Fibroblast of mammary gland (primary cell): ENCODE measurements at places on chromosomes 11 and 22.

GRCh38 chr11:10502770-10503169 lies 38.2 kb downstream of the RNF141 start:
- DNase-seq: no peak

DNA sequence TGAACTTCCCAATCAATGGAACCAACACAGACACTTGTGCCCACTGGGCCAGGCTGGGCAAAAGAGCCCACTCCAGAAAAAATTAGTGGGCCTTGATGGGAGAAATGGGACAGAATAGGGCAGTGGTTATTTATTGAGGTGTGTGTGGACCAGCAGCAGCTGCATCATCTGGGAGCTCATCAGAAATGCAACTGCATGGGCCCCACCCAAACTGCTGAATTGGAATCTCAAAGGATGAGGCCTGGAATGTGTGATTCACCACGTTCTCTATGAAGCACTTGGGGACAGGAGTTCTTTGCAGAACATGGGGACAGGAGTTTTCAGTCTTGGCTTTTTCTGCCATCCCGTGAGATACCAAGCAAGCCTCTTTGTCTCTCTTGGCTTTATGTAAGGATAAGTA lies 255.6 kb upstream of the PLET1 start:
- no peak for DNase-seq

DNA sequence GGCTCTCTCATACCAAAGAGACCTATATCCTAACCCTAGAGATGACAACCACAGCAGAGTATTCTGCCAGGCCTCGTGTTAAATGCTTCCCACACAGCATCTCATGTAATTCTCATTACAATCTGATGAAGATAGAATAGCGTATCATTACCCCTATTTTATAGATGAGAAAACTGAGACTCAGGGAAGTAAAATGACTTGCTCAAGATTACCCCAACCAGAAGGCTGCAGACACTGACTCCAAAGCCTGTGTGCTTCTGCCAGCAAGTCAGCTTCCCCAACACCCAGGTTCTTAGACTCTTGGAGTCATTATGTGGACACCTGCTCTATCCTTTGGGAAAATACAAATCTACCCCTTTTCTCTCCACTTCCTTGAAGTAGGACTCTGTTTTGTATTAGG lies 23.6 kb upstream of the TSKU start:
- DNase-seq: no peak

DNA sequence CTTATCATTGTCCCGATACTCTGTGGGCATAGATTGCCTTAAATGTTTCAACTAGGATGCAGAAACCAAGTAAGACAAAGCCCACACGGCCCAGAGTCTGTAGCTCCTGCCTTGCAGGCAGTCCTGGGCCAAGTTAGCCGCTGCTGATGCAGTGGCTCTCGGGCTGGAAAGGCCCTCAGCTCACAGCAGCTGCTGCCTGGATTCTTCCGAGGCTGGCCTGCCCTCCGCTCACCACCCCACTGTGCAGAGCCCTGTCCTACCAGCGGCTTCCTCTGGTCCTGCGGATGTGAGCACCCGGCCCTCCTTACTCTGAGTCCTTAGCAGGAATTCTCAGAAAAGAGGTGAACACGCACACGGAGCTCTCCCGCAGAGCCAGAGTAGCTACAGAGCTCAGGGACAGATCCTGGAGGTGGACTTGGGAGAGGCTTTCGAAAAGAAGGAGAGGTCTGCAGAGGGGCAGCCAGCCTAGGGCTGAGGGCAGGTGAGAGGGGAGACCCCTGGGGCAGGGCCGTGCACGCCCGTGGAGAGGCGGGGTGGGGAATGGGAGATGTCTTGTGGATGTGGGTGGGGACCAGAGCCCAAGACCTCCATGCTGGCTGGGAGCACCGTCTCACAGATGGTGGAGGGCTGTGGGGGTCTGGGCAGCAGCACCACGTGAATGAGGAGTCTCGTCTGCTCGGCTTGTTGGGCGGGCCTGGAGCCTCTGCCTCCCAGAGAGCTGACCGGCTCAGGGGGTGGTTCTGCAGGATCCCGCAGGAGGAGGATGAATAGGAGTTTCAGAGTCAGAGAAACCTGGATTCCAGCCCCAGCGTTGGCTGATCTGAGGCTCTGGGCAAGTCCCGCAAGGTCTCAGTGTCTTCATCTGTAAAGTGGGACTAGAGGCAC lies 117.4 kb upstream of the B3GAT1 start:
- DNase-seq: no peak

DNA sequence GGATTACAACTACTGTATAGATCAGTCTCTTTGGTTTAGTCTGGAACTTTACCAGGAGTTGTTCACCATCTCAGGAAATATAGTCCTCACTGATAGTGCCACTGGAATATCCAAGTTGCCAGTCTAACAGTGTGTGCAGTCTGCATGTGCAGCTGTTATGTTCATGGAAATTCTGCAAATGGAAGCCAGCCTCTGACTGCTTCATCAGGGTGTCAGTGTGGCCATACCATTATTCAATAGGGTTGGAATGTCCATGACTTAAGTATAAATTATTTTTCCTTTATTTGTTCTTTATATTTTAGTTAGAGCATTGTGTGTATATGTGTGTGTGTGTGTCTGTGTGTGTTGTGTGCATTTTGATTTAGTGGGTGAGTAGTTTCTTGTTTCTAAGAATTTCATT lies 51.8 kb downstream of the C11orf96 start:
- DNase-seq: no peak

DNA sequence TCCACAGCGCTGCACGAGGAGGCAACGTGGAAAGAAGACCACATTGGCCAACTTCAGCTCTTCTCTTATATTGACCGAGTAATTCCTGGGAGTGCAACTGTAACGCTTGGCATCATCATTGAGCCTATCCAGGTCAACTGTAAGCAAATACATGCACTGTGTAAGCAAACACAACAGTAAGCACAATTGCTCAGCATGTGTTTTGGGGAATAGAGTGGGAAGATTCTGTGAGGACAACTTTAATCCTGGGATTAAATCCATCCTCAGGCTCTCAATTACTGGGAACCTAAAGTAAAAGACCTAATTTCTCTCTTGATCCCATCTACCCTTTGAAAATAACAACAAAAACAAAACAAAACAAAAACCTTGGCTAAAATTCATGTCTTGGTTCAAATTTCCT lies 109.5 kb upstream of the DDI1 start:
- no peak for DNase-seq

GRCh38 chr22:19648419-19648929 lies 65.8 kb upstream of the SEPTIN5 start:
- no peak for DNase-seq

DNA sequence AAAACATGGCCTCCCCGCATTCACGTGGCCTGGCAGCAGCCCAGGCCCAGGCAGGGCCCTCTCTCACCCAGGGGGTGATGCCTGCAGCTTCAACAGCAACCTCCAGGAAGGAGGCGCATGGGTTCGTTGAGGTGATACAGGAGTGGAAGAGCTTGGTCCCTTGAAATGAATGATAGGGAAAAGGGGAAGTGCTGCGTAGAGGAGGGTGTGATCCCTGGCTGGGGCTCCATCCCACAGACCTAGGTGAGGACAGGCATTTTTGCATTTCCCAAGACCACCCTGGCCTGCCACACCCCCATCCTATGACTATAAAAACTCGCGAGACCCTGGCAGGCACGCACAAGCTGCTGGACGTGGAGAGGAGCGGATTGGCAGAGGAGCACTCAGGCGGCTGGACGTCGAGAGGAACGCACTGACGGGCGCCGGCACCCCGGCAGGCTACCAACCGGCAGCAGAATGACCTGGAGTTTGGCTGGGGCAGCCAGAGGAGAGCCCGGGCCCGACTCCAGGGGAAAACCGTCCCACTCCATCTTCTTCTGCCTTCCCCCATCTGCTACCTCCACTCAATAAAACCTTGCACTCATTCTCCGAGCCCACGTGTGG lies 32.6 kb downstream of the RTN4R start:
- no peak for DNase-seq

GRCh38 chr22:36913427-36914389 lies at the start of gene CSF2RB:
Gene CSF2RB (plus strand): TSS chr22:36913628. CDS start chr22:36922208, 8,580 bp downstream.
- no peak for DNase-seq

GRCh38 chr11:84224042-84224441 lies 937.9 kb upstream of the CCDC90B start:
- no peak for DNase-seq

GRCh38 chr11:131370901-131371790 lies 731 bp downstream of the NTM start:
- DNase-seq: no peak

DNA sequence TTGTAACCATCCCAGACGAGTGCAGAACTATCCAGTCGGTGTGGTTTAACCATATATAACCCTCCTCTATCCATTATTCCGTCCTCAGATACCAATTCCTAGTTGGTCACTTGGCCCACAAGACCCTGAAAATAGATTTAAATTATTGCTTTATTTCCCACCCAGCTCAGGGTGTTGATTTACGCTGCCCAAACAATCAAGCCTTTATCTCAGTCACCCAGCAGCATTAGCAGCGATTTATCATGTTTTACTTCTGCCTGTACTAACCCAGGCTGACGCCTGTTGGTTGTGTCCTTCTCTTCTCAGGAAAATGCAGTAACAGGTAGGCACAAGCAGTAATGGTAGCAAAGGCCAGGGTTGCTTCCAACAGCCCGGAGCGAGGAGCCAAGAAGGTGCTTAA lies 81.2 kb downstream of the DSCAML1 start:
- DNase-seq: no peak

- DNase-seq: no peak
These were observed 114.9 kb downstream of the KCNQ1 start for GRCh38 chr11:2559527-2560311.

DNA sequence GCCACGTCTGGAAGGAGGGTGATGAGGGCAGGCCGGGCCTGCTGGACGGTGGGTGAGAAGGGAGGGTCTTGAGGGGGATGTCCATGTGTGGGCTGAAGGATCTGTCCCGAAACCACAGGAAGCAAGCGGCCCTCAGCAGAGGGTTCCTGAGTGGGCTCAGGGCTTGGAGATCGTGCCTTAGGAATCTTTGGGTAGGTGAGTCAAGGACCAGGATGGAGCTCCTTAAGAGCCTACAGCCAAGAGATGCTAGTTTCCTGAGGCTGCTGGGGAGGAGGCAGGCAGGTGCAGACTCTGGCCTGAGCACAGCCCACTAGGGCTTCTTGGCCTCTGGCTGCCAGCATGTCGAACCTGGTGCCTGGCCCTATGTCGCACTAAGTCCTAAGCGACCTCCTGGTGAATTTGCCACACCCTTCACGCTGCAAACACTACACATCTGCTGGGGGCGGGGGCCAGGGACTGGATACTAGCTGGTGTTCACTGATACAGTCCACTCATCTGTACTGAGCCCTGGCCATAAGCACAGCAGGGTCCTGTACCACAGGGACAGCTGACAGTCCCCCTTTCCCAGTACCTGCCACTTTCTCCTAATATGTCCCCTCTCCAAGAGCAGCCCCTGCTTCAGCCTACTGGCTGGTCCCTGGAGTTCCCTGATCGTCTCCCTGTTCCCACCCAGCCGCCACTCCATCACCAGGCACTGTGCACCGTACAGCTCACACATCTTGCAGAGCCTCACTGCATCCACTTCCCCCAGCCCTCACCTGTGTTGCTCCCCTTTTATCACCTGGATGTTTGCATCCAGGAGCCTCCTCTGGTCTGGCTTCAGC lies 19.5 kb downstream of the GNAZ start:
- no peak for DNase-seq

GRCh38 chr11:45151362-45151982 lies 5.0 kb downstream of the PRDM11 start:
- no peak for DNase-seq

DNA sequence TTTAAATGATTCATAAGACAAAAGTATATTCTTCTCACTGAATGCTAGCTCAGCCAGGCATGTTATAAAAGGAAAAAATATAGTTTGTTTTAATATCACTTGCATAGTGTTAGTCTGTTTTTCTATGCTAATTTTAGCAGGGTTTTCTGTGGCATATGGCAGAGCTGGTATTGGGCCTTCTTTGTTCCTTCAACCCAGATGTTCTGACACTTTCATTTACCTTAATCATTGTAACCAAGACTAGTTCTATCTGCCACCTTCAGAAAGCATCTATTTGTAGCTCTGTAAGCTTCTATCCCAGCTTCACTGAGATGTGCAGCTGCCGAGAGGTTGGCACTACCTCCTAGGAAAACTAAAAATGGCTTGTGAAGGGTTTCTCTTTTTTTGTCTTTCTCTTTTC lies 338.7 kb downstream of the GUCY1A2 start:
- no peak for DNase-seq

- DNase-seq: no peak
These were observed 8.1 kb upstream of the LINC01488 start for GRCh38 chr11:69473276-69473845.

GRCh38 chr11:68908273-68908672 lies 4.6 kb downstream of the IGHMBP2 start:
- DNase-seq: no peak

- DNase-seq: no peak
These were observed 44.6 kb upstream of the ZBED5 start for GRCh38 chr11:10902301-10903063.

DNA sequence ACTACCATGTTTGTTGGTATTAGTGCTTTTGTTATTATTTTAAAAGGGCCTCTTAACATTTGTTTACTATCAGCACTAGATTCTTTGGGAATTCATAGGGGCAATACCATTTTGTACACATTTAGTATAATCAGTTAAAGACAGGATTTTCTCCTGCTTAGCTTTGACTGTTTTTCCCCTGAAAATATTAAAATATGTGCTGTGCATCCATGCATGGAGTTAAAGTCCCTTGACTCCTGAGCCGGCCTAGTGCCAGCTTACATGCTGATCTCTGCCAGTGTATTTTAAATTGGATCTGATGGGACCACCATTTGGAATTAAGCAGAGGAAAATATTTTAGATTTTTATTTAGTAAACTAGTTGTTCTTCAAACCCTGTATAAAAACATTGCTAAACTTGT lies 161.4 kb downstream of the METTL15 start:
- no peak for DNase-seq

DNA sequence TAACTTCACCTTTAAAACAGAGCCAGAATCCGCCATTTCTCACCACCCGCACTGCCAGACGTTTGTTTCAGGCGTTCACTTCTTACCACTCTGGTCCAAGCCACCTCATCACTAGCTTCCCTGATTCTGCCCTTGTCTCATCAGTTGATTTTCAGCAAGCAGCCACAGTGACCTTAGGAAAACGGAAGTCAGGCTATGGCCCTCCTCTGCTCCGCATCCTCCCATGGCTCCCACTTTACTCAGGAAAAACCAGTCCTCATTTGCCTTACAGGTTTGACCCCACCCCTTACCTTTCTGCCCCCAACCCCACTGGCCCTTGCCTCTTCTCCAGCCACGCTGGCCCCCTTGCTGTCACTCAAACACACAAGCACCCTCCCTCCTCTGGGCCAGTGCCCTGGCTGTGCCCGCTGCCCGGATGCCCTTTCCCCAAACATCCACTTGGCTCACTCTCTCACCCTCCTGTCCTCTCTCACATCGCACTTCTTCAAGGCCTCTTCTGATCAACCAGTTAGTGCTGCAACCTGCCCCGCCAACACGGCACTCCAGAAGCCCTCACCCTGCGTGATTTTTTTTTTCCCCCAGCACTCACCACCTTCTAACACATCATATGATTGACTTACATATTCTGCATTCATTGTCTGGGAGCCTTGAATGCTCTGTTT lies 18.9 kb downstream of the TPST2 start:
- no peak for DNase-seq

GRCh38 chr22:47129902-47130635 lies 367.6 kb downstream of the TBC1D22A start:
- no peak for DNase-seq

- no peak for DNase-seq
These were observed 33.4 kb downstream of the SHANK2 start for GRCh38 chr11:71218789-71219499.
